ENCODE measurements at places on chromosomes 7 and 10.
A peak's percentile ranks its signal among the peaks of the same experiment; 100 is the strongest.

GRCh38 chr10:89035461-89035860, 44.9 kb downstream of the FAS start:
- DNase-seq, result no peak

- DNase-seq, result no peak
Observed at GRCh38 chr10:117134056-117134305, 4.1 kb downstream of the VAX1 start.

GRCh38 chr10:24292304-24293293, 83.7 kb downstream of the KIAA1217 start:
- no peak for DNase-seq

DNA sequence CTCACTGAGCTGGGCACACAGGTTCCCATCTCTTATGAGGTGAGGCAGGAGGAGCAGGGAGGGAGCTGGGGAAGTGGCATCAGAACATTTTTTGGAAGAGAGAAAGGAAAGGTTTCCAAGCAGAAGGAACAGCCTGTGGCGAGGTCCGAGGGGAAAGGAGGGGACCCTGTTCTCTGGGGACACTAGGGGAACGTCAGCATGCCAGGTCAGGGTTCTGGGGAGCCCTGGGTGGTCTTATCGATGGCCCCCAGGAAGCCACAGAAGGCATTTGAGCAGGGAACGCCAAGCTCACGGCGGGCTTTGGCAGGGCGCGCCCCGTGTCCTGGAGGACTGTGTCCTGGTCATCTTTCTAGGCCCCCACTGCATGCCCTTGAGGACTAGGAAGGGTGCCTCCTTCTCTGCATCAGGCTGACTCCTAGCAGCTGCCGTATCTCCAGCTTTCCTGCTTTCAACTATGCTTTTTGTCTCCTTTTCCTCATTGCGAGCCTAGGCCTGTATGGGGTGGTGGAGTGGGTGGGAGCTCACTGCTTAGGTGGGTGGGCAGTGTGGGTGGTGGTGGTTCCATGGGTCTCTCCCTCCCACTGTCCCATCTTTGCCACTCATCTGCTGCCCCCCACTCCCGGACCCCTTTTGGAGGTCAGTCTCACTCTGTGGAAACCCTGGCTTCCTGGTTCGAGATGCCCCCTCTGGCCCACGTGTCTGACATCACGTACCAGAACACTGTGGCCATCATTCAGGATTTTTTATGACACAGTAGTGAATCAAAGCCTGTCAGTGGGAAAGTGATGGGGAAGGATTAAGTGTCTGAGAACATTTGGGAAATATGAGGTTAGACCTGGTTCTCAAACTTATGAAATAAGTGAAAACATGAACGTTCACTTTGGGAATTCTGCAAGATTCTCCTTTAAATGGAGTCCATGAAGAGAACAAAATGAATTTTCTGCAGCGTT, 89.1 kb downstream of the CUX1 start:
- no peak for DNase-seq

DNA sequence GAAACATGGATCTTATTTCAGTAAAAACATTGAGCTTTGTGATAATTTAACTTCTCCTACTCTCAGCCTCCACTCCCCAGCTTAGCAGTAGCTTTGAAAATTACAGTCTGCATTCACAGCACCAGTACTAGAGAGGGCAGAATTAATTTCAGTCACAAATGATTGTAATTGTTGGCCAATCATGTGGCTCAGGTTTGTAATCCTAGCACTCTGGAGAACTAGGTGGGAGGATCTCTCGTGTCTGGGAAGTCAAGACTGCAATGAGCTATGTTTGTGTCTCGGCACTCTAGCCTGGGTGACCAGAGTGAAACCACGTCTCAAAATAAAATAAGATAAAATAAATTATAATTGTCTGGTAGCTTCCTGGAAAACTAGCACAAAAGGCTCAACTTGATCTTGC, 620.9 kb downstream of the TNS3 start:
- DNase-seq, result no peak

DNA sequence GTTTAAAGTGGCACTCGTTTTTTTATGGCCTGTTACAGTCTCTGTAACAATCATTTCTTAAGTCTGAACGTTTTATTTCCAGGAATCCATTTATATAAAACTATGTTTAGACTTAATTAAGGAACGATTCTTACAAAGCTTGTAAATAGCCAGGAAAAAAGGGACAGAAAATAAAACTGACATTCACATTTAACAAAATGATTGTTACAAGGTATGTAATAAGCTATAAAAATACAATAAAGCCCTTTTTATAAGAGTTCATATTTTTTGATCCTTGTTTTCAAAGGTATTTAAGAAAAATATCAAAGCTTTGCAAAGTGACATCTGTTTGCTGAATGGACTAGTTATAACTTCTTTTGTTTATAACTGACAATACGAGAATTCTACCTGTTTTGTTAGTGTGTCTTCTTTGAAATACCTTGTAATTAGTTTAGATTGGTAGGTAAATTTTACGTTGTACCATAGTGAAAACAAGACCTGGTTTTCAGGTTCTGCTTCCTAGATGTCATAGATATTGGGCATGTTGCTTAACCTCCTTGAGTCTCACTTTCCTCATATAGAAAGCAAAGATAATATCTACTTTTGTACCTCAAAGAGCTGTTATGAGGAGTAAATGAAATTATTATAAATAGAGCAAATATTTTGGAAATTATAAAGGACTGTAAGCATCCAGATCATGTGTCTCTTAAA, 25.8 kb downstream of the BTRC start:
- DNase-seq, result no peak

DNA sequence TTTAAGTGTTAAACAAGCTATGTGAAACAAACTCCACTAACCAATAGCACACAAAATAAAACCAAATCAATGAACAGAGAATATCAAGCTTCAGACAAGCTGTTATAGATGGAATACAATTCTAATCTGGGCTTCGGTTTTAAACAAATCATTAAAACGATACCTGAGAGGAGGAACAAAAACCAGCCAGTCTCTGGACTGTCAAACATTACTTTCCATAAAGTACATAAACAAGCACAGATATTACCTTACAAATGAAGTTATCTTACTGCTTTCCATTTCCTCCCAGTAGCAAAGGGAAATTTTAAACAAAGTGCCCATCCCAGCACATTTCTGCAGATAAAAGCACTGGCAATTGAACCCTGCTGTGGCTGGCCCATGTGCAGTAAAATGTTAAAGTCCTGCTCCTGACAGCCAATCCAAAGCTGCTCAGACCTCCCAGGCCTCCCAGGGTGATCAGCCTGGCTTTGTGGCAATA, 128.0 kb downstream of the NRCAM start:
- no peak for DNase-seq

DNA sequence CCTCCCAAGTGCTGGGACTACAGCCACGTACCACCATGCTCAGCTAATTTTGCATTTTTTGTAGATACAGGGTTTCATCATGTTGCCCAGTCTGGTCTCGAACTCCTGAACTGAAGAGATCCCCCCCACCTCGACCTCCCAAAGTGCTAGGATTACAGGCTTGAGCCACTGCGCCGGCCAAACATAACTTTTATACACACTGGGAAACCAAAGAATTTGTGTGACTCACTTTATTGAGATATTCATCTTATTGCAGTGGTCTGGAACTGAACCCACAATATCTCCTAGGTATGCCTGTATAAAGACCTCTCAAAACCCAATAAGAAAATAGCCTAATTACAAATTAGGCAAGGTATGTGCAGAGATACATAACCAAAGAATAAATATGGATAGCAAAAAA, 182.6 kb upstream of the FEZF1 start:
- no peak for DNase-seq

- no peak for DNase-seq
Observed at GRCh38 chr7:100965045-100965722, 4.2 kb upstream of the MUC12 start.

DNA sequence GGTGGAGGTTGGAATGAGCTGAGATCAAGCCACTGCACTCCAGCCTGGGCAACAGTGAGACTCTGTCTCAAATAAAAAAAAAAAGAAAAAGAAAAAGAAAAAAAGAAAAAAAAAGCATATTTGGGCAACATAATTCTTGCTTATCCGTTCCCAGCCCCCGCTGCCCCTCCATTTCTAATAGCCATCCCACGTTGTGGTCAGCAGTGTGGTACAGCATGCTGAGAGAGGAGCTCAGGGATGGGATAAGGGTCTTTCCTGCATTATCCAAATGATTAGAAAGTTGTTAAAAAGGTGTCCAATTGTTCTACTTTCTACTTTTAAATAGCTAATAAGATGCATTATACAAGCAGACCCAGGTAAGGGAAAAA, 104.9 kb upstream of the ZNF92 start:
- DNase-seq, result no peak

DNA sequence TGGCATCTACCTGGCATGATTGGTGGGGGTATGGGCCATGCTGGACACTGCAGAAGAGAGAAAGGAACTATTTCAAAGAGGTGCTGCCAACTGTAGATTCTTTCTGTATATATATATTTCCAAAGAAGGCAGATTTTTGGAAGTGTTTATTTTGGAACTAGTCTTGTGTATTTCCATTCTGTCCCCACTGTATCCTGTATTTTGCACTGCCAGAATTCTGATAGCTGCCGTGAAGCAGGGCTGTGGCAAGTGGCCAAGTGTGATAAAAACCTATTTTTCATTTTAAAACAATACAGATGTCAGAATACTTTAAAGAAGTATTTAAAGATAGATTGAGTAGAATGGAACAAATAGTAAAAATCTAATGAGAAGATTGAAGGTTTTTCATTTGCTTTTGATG, 17.1 kb downstream of the MCU start:
- no peak for DNase-seq

GRCh38 chr7:137937202-137937560, 64.7 kb downstream of the CREB3L2 start:
- DNase-seq, result no peak

GRCh38 chr7:130841416-130841815, 107.4 kb upstream of the KLF14 start:
- DNase-seq, result no peak

DNA sequence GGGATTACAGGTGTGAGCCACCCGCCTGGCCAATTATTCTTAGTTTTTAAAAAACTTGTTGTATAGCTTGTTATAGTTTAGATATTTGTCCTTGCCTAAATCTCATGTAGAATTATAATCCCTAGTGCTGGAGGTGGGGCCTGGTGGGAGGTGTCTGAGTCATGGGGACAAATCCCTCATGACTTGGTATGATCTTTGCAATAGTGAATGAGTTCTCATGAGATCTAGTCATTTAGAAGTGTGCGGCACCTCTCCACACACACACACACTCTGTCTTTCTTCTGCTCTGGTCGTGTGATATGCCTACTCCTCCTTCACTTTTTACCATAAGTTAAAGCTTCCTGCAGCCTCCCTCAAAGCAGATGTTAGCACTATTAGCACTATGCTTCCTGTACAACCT, 37.2 kb downstream of the FAM149B1 start:
- DNase-seq, result no peak

DNA sequence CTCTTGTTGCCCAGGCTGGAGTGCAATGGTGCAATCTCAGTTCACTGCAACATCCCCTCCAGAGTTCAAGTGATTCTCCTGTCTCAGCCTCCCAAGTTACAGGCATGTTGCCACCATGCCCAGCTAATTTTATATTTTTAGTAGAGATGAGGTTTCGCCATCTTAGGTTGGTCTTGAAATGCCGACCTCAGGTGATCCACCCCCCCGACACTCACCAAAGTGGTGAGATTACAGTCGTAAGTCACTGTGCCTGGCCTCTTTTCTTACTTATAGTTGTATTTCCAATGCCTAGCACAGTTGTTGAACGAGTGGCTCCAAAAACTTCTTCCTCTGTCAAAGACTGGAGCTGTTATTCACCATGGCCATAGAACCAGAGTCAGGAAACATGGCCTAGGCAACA, 6.7 kb downstream of the RNF216 start:
- no peak for DNase-seq

DNA sequence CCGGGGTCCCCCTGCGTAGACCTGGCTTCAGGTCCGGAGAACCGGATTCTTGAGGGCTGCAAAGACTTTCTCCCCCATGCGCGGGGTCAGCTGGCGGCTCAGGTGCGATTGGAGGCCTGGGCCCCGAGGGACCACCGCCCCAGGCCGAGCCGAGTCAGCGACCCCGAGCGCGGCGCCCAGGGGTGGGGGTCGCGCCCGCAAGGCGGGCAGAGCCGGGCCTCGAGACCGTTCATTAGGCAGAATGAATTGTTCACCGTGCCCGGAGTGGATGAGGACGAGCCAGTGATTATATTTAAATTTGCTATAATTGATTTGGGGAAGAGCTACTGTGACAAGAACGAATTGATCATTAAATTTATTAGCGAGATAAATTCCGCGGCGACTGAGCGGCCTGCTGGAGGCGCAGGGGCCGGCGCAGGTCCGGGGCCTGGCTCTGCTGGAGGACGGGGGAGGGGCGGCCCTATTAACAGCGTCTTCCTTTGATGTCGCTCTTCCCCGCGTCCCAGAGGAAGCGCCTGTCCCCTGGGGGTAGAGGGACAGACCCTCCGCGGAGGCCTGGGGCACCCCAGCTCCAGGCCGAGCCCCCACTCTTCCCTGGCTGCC, 7.5 kb downstream of the MNX1 start:
- DNase-seq, result no peak

GRCh38 chr7:150356265-150356897, 12.2 kb upstream of the REPIN1 start:
- peak; percentile 20 for DNase-seq

DNA sequence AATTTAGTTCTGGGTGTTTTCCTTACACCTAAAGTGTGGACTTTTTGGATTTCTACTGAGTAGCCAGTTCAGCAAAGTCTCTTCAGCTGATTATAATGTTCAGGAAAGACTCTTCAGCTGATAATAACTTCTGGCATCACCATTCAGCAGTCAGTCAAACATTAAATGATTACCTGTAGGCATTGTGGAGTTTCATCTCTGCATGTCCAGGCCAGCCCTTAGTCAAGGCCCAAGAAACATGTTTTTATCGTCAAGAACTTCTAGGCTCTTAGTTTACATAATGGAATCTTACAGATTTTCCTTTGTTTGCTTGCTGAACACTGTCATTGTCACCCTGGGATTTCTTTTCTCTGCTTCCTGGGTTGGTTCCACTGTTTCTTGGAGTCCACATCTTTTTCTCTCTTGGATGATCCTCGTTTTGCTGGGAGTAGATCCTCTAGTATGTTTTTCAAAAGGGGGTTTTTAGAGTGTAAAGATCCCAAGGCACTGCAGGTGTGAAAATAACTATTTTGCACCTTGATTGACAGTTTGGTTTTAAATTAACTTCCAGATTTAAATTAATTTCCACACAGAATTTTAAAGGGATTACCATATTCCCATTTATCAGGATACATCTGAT, 24.2 kb downstream of the CCM2 start:
- no peak for DNase-seq

GRCh38 chr7:140033779-140034363, 28.9 kb downstream of the PARP12 start:
- no peak for DNase-seq

GRCh38 chr7:13097499-13097898, 410.1 kb downstream of the ARL4A start:
- peak; percentile 4 for DNase-seq

DNA sequence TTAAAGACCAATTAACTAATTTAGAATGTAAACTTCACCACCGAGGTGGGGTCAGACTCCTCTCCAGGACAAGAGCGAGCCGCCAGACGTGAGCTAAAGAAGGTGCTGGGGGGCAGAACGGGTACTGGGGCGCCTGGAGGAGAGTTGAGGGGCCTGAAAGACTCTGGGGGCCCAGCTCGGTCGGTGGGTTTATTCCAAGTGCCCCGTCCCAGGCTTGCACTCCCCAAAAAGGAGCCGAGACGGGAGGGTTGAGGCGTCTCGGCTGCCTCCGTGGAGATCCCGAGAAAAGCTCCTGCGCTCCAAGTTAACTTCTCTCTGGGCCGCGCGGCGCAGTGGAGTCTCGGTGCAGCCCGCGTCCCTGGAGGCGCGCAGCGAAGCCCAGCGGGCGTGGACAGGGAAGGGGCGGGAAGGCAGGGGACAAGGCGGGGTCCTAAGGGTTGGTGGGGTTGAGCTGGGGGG, 553.3 kb downstream of the TFEC start:
- no peak for DNase-seq
